Coronary artery (tissue), 2 donors: ENCODE measurements at places on chromosomes 7 and 10.

GRCh38 chr10:60048091-60048501 is 141.7 kb upstream of the CCDC6 start:
- DNase-seq = no peak

DNA sequence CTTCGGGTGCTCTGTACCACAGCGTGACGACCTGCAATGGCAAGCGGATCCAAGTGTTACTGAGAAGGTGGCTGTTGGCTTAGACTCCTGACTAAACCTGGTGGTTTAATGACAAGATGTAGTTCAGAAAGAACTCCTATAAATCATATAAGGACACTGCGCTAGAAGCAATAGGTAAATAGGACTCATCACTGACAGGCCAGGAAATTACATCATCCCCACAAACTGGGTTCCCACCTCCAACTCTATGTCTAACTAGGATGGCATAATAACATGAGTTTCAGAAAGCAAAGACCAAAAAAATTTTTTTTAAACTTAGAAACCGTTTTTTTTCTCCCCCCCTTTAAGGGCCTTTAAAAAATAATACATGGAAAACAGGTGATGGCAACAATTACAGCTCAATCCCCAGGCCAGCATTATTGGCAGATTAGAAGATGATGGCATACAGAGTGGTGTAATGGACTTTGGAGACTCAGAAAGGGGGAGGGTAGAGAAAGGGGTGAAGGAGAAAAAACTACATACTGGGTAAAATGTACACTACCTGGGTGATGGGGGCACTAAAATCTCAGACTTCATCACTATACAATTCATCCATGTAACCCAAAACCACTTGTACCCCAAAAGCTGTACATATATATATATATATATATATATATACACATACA is 81.4 kb upstream of the FAM133B start:
- DNase-seq = no peak

GRCh38 chr10:87863053-87863943 is at the start of the genes KLLN and PTEN:
TSS of gene KLLN (minus strand) at chr10:87863533. CDS start at chr10:87862487, 1,046 bp downstream.
TSS of gene PTEN (plus strand) at chr10:87863625. CDS start at chr10:87864470, 845 bp downstream.
- peak; percentile 92 for DNase-seq

DNA sequence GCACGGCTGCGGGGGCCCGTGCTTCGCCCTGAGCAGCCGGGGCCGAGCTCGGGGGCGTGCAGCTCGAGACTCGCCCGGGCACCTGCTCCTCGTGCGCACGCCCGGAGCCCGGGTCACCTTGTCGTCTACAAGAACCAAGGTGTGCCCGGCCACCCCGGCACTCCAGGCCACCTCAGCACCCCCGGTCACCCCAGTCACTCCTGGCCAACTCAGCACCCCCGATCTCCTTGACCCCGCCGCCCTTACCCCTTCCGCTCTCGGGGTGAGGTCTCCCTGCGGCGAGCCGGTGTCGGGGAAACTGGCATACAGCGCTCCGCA is 268 bp upstream of the IGFBP3 start:
- DNase-seq = no peak

GRCh38 chr10:54854843-54855242 is 53.8 kb upstream of the PCDH15 start:
- DNase-seq = no peak

GRCh38 chr10:132539894-132540293 is 2.3 kb downstream of the INPP5A start:
- no peak for DNase-seq

- no peak for DNase-seq
Observed at GRCh38 chr10:53108317-53108934, 335.8 kb upstream of the MBL2 start.

GRCh38 chr10:111973306-111973705 is 210.3 kb downstream of the GPAM start:
- no peak for DNase-seq

GRCh38 chr7:104790440-104790839 is 223.6 kb upstream of the KMT2E start:
- DNase-seq = no peak

- DNase-seq = no peak
Observed at GRCh38 chr7:822692-823276, 9.5 kb upstream of the SUN1 start.

- DNase-seq = no peak
Observed at GRCh38 chr7:68420342-68421192, 1177.7 kb upstream of the AUTS2 start.

DNA sequence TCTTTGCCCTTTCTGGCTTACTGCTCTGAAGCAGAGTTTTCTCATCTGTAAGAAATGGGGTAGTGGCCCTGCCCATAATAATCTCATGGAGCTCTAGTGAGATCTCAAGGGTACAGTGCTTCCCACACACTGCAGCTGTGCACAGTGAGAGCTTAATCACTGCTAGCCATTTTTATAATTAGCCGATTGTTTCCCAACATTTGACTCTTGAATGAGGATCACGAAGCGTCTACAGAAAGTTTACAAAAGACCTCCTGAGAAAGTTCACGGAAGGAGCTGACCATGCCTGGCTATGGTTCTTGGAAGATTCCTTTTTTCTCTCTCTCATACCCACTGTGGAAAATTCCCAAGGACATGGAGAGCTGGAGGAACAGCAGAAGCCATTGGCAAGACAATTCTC is 70.4 kb downstream of the FAM171A1 start:
- no peak for DNase-seq

DNA sequence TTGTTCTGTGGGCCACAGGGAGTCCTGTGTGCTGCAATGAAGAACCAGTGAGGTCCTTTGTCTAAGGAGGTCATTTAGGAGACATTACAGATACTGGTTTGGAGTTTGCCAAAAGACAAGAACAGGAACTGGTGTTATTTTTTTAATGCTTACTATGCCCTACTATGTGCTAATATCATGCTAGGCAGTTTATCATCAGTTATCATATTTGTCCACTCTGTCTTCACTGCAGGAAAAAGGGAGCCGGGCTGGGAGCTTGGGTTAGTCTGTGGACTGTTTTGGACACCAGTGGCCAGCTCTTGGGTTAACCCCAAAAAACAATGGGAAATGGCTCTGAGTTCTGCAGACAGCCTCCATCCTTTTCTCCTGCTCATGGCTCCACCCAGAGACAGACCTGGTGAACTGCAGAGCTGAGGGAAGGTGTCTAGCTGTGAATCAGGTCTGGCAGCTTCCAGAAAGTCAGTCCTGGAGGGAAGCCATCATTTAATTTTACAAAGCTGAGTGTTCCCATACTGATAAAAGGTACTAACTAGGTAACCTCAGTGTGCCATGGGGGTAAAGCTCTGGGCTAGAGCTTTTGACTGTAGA is 101.2 kb upstream of the ZNF746 start:
- no peak for DNase-seq

- DNase-seq = no peak
Observed at GRCh38 chr7:100609958-100610357, 2.4 kb upstream of the MOSPD3 start.

DNA sequence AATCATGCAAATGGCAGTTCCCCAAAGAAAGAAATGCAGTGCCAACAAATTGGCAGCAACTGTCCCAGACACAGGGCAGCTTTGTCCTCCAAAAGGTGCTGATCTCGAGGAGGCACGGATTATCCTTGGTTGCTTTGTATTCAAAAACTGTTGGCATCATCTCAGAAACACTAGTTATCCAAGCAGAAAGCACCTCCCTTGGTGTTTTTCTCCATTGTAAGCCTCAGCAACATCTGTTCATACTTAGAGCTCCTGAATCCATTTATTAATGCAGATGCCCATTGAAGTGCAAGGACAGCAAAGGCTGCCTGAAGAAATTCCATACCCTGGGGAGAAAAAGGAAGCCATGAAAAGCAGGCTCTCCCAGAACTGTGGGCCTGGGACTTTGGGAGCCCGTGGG is 1.1 kb upstream of the NPS start:
- no peak for DNase-seq

DNA sequence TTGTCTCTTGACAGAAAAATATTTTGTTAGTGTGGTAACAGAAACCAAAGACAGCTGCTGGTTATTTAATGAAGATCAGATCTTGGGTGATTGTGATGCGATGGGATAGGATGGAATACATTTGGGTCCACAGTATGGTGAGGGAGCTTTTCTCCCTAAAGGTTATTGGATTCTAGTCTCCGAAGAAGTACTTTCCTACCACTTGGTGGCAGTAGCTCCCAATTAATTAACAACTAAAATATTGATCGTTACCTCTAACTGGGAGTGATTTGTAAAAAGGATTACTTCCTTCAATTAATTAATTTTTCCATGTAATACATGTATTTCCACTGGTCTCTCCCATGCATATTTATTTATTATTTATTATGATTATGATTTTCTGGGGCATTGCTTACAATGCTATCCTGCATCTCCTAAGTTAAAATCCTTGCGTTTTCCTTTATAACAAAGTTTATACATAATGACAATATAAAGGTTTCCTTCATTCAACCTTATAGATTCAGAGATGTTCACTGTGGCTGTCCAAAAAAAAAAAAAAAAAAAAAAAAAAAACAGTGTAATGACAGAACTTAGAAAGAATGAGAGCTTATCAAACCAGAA is 25.6 kb downstream of the TMEM196 start:
- no peak for DNase-seq

- DNase-seq = peak; percentile 77
Observed at GRCh38 chr7:30285536-30286284, 1.3 kb downstream of the ZNRF2 start.

GRCh38 chr7:26959290-26959689 is 94.9 kb upstream of the SKAP2 start:
- no peak for DNase-seq

DNA sequence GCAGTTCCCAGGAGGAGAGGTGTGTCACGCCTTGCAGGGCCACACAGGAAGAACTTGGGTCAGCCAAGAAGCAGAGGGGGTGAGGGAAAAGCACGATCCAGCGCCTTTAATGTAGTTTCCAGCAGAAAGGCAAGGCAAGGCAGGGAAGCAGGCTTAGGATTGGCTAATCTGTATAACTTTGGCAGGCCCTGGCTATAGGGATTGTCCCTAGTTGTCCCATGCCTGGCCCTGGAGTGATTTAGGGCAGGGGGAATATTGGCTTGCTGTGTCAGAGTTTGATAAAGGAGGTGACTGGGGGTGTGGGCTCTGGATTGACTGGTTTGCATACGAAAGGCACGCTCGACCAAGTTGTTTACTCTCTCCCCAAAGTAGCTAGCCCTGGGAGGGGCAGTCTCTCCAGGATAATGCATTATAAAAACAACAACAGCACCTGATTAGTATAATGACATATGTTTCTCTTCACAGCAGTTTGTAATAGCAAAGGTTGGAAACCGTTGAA is 44.5 kb downstream of the RBM28 start:
- DNase-seq = no peak

DNA sequence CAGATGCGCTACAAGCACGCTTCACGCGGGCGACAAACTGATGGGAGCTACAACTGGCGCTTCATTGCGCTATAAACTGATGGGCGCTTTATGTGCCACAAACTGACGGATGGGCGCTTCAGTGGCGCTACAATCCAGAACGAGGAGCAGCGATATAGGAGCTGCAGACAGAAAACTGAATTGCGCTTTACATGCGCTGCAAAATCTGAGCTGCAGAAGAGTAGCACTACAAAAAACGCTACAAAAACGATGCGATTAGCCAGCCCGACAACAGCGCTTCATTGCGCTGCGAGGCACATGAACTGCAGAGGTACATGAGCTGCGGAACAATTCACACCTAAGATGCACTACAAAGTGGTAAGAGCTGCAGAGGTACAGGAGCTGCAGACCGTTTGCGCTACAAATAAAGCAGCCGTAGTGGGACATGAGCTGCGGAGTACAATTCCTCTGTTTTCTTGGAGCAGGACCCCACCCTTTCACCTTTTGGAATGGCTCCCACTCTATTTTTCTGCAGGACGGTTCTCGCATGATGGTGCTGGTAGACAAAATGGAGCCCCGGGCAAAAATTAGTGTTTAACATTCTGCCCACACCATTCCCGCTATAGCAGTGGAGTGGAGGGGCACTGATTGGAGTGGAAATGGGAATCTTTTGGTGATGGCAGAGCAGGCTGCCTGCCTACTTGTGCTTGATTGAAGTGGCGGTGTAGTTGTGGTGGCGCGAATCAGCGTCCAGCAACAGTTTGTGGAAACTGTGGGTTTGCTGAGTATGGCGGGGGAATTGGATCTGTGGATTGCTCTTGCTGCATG is 1.2 kb upstream of the SGCE start:
- no peak for DNase-seq

GRCh38 chr10:78851647-78852046 is 217.1 kb upstream of the ZMIZ1 start:
- peak; percentile 35 for DNase-seq

DNA sequence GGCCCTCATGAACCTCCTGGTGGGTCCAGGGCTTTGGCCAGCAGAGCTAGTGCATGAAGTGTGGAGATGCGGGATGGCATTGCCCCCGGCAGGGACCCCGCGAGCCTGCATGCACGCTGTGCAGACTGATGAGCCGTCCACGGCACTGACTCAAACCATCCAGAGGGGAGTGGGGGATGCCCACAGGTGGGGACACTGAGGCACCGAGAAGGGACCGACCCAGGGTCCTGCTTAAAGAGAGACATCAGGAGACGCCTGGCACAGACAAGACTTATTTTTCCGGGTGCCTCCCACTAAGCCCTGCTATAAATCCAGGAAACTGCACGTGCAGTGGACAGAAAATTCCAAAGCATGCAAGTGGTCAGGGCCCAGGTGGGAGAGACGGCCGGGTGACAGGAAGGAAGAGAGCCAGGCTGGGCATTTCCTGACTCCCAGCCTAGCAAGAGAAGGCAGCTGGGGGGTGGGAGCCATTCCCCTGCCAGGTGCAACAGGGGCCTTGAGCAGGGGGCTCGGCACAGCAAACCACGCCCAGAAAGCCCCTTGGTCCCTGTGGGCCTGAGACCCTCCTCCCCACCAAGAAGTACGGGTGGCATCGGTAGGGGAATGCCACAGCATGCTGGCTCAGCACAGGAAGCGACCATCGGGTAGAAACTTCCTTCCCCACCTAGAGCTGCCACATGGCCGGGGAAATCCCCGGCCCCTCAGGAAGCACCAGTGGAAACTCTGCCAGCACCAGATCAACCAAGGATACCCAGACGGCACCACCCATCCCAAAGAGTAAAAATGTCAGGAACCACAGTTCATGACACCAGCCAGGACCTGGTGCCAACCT is 91.5 kb downstream of the FOXL3 start:
- peak; percentile 56 for DNase-seq

DNA sequence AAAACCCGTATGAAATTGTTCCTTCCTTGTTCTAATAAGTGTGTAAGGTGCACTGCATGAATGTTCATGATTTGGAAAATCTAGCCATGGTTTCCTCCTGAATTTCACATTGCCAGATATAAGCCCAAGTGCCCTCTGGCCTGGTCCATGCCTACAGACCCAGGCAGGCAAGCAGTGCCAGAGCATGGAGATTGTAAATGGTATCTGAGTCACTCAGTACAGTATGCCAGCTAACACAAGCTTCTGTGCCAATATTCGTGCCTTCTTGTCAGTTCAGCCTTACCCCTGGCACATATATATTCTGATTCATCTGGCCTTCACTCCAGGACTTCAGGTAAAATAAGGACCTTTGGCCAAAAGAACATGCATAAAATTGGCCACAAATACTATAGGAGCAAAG is 38.4 kb upstream of the PDE1C start:
- no peak for DNase-seq
